Activated CD4-positive, alpha-beta T cell treated with anti-CD3 and anti-CD28 coated beads, Interleukin-2, amount 10 ng/mL, durations not matched to agents 24 days and 14 days (primary cell): ENCODE measurements at places on chromosomes 16 and 17. TPM values are rescaled to one million over a fixed set of nuclear protein-coding genes. Genes with fewer than 3 reads are reported as not detected.

DNA sequence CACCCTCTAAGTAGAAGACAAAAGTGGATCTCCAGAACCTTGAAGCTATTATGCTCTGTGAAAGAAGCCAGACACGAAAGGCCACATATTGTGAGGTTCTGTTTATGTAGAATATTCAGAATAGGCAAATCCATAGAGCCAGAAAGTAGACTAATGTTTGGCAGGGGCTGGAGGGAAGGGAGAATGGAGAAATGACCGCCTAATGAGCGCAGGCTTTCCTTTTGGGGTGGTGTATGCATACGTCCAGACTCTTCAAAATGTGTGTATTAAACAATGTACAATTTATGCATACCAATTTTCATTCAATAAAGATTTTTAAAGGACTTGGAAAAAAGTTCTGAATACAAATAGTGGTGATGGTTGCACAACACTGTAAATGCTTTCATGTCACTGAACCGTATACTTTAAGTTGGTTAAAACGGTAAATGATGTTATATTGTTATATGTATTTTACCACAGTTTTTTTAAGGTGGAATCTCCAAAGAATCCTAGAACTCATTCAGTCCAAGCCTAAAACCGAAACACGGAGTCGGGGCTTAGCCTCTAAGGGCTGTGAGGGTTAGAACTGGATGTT lies 397.4 kb downstream of the SOX9 start:
- peaks cover 8% of the 10 kb centered on the region for H3K27me3 ChIP-seq
- H3K4me3 ChIP-seq = no peak overlapping the region

- peaks cover 7% of the 10 kb centered on the region for H3K27me3 ChIP-seq
- H3K36me3 ChIP-seq = peaks cover 32% of the 10 kb centered on the region
- no peak overlapping the region for H3K4me3 ChIP-seq
Measured at GRCh38 chr16:967077-967541, 3.7 kb downstream of the LMF1 start.

GRCh38 chr17:77528516-77529327 lies 388.0 kb downstream of the SEC14L1 start:
- H3K4me3 ChIP-seq = peak overlapping the region; percentile 32
- no peaks in the 10 kb centered on the region for H3K36me3 ChIP-seq
- H3K27ac ChIP-seq = no peak overlapping the region
- H3K27me3 ChIP-seq = peaks cover 23% of the 10 kb centered on the region
- no peaks in the 10 kb centered on the region for H3K4me1 ChIP-seq

DNA sequence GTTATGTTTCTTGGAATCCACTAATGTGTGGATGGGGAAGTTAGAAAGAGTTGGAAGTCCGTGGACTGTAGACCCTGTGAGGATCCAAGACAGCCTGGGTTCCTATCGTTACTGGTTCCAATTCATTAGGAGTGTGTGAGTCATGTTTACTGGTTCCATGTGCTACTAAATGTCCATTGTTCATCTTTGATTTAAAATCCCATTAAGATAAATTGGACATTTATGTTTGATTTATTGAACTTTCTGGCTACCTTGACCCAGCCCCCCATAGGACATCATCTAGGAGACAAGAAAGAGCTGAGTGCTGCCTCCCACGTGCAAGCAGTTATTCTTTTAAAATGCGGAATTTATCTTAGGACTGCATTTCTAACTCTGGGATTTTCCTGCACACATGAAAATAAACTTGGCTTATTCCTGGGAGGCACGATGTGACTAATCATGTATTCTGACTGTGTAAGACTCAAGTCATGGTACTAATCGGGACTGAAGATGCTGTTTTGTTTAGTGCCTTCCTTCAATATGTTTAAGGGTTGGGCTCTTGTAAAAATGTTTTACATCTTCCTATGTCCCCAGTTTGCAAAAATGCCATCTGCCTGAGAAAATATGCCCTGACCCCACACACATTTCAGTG lies 53.4 kb downstream of the RGS9 start:
- no peaks in the 10 kb centered on the region for H3K36me3 ChIP-seq
- DNase-seq = no peak
- H3K27ac ChIP-seq = no peak overlapping the region
- no peak overlapping the region for H3K4me3 ChIP-seq
- H3K27me3 ChIP-seq = no peaks in the 10 kb centered on the region

GRCh38 chr17:45440161-45440778 lies 7.6 kb upstream of the ARHGAP27 start:
- DNase-seq = no peak
- no peaks in the 10 kb centered on the region for H3K27me3 ChIP-seq
- H3K36me3 ChIP-seq = peaks cover 16% of the 10 kb centered on the region
- H3K4me3 ChIP-seq = no peak overlapping the region
- peak overlapping the region; percentile 38 for H3K27ac ChIP-seq

- H3K4me1 ChIP-seq = peaks cover 38% of the 10 kb centered on the region
- DNase-seq = peak; percentile 93
- H3K36me3 ChIP-seq = peaks cover 38% of the 10 kb centered on the region
- peak overlapping the region; percentile 85 for H3K27ac ChIP-seq
- peak overlapping the region; percentile 85 for H3K4me3 ChIP-seq
Measured at GRCh38 chr17:2058586-2059546, 4.0 kb downstream of the HIC1 start.

- no peaks in the 10 kb centered on the region for H3K27me3 ChIP-seq
- H3K27ac ChIP-seq = no peak overlapping the region
- peaks cover 39% of the 10 kb centered on the region for H3K36me3 ChIP-seq
- H3K4me1 ChIP-seq = peaks cover under 1% of the 10 kb centered on the region
- no peak for DNase-seq
Measured at GRCh38 chr16:48295488-48296281, 48.3 kb upstream of the ABCC11 start.

DNA sequence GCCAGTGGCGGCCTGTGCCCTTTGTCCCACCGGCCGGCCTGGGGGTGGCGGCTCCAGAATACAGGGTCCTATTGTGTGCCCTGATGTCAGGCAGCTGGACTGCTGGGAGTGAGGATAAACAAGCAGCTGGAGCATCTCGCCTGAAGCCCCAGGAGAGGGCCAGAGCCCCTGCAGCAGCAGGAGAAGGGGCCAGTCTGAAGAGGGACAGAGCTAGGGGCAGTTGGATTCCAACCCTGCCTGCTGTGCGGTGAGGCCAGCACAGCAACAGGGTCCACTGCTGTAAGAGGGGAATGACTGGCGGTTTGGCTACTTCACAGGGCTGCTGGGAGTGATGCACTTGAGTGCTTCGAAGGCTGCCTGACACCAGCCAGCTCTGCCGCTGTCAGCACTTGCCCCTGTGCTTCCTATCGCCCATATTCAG lies 25.0 kb downstream of the RAB11FIP4 start:
- H3K27ac ChIP-seq = no peak overlapping the region
- no peaks in the 10 kb centered on the region for H3K4me1 ChIP-seq
- H3K4me3 ChIP-seq = no peak overlapping the region
- H3K36me3 ChIP-seq = no peaks in the 10 kb centered on the region
- peaks cover 2% of the 10 kb centered on the region for H3K27me3 ChIP-seq

GRCh38 chr16:938752-939151 lies 32.0 kb downstream of the LMF1 start:
- no peak overlapping the region for H3K27ac ChIP-seq
- no peaks in the 10 kb centered on the region for H3K27me3 ChIP-seq
- peaks cover 18% of the 10 kb centered on the region for H3K36me3 ChIP-seq
- H3K4me1 ChIP-seq = no peaks in the 10 kb centered on the region
- no peak overlapping the region for H3K4me3 ChIP-seq

DNA sequence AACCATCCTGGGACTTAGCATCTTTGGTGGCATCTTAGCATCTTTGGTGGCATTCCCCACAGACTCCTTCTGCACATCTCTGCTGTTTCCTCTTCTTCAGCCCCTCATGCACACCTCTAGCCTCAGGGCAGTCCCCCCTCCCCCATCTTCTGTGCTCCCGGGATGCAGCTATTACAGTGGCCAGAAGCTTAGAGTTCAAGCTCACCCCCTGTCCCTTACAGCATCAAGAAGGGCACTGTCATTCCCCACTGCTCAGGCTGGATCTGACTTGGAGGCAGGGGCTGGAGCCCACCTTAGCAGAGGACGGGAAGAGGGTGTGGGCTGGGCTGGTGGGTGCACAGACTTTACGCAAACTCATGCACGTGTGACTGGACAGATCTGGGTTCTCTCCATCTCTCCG lies 650 bp downstream of the EPN3 start:
- H3K27me3 ChIP-seq = peaks cover 39% of the 10 kb centered on the region
- H3K4me1 ChIP-seq = peaks cover 8% of the 10 kb centered on the region
- no peak overlapping the region for H3K27ac ChIP-seq
- no peak for DNase-seq
- no peaks in the 10 kb centered on the region for H3K36me3 ChIP-seq
- no peak overlapping the region for H3K4me3 ChIP-seq

- no peaks in the 10 kb centered on the region for H3K36me3 ChIP-seq
- H3K4me1 ChIP-seq = no peaks in the 10 kb centered on the region
- DNase-seq = no peak
Measured at GRCh38 chr16:50408001-50408561, 39.3 kb upstream of the BRD7 start.

DNA sequence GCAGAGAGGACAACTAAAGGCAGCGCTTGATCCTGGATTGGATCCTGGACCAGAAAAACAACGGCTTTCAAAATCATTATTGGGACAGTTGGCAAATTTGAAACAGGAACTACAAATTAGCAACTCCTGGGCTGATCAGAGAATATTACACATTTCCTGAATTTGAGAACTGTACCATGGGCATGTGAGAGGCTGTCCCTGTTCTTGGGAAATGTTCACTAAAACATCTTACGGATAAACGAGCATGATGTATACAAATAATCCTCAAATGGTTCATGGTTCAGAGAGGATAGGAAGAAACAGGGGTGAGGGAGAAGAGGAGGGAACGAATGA lies 2.3 kb upstream of the ITGAE start:
- peaks cover 18% of the 10 kb centered on the region for H3K36me3 ChIP-seq
- H3K4me3 ChIP-seq = no peak overlapping the region
- H3K27ac ChIP-seq = no peak overlapping the region
- DNase-seq = no peak

Gene RAD51C
- 73.7 and 78.8 TPM in 2 replicates for total RNA-seq

Gene VTN
- 0.23 and 0.24 TPM in 2 replicates for total RNA-seq
